ENCODE measurements at places on chromosomes 3 and 15.

GRCh38 chr15:62734706-62735105, 307.8 kb upstream of the TPM1 start:
- no peak overlapping the region for H3K4me3 ChIP-seq
- H3K27ac ChIP-seq = no peak overlapping the region
- H3K36me3 ChIP-seq = no peaks in the 10 kb centered on the region
- no peaks in the 10 kb centered on the region for H3K27me3 ChIP-seq

- no peak for DNase-seq
- H3K36me3 ChIP-seq = peaks cover 12% of the 10 kb centered on the region
- no peak overlapping the region for H3K27ac ChIP-seq
- no peaks in the 10 kb centered on the region for H3K27me3 ChIP-seq
- H3K4me1 ChIP-seq = no peaks in the 10 kb centered on the region
- no peak overlapping the region for H3K4me3 ChIP-seq
Measured at GRCh38 chr15:90481023-90481422, 48.7 kb upstream of the CRTC3 start.

DNA sequence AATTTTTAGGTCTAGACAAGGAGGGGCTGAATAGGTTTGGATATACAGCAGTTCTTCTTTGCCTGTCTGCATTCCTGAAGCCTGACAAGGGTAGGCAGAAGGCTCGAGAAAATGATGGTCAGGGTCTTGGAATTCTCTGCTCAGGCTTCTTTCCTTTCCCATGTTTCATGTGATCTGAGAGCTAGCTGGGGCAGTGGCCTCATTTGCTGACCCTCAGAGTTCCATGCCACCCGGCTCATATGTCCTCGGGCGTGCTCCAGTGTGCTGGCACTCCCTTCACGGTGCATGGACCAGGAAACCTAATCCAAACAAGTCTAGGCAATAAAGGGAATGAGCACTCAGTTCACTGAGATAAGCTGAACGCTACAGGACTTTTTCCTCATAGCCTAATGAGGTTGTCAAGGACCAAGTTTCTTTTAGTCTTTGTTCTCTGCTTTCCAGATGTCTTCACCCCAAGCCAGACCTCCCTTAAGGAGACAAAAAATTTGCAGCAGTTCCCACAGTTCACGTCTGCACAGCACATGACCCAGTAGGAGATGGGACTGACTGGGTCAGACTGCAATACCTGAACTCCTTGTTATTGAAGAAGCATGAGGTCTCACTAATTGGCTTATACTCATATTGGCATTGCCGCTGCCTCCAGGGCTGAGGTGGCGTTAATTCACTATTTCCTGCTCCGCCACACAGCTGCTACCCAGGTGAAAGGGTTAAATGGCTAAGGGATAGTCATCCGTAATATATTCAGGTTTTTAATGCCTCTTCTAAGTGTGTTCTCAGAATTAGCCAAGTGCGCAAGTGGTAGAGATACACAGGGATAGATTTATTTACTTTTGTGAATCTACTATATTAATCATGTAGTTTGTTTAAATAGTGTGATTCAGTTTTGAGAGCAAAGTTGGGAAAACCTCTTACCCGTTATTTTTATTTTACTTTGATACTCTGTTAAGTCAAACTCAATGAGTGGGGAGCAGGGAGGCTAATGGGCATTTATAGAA, 15.3 kb upstream of the RTP4 start:
- H3K4me1 ChIP-seq = no peaks in the 10 kb centered on the region
- no peak overlapping the region for H3K4me3 ChIP-seq
- H3K27me3 ChIP-seq = no peaks in the 10 kb centered on the region
- no peak for DNase-seq
- H3K27ac ChIP-seq = no peak overlapping the region

DNA sequence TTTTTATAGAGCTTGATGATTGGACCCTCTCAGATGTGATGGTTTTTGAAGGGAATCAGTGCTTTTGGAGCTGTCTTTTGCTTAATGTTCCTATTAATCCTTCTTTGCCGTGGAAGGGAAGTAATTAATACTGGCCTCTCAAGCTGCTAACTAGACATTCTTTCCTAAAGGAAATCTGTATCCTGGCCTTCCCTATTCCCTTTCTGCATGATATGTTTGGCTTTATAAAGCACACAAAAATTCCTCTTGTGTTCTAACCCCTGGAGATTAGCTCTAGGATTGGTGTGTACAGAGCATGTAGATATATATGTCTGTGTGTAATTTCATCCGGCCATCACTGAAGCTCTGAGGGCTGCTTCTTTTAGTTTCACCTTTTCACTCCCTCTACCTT, 6.9 kb downstream of the ATXN7 start:
- no peak overlapping the region for H3K4me3 ChIP-seq
- H3K27me3 ChIP-seq = no peaks in the 10 kb centered on the region
- H3K4me1 ChIP-seq = 0 out of 2 replicates have a peak, but pooled peaks cover 2% of the 10 kb centered on the region
- no peak overlapping the region for H3K27ac ChIP-seq
- no peaks in the 10 kb centered on the region for H3K36me3 ChIP-seq

DNA sequence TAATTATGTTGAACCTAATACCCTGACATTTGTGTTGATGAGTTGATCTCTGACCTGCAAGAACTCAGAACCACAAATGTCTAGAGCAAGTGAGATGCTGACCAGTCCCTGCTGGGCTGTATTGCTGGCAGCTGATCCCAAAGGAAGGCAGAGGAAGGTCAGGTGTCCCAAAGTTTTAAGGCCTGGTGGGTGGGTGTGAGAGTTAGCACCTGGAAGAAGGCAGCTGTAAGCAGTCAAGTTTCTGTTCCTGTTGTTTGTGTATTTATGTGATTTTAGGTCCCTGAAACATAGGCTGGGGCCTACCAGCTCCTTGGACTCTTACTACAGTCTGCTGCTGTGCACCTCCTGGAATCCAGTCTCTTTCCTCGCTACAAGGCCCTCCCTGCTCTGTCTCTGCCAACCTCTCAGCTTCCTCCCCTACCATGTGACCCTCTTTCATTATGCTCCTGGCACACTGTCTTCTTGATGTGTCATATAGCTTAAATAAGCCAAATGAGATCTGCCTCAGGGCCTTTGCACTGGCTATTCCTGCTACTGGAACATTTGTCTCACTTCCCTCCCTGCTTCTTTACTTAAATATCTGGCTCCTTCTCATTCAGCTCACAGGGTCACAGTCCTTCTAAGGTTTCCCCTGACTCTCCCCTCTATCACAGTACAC, 31.0 kb upstream of the ATOSA start:
- no peak overlapping the region for H3K4me3 ChIP-seq
- peak; percentile 59 for DNase-seq
- H3K27me3 ChIP-seq = no peaks in the 10 kb centered on the region

- DNase-seq = no peak
- H3K27me3 ChIP-seq = no peaks in the 10 kb centered on the region
- no peaks in the 10 kb centered on the region for H3K4me1 ChIP-seq
- no peaks in the 10 kb centered on the region for H3K36me3 ChIP-seq
Measured at GRCh38 chr3:106617276-106617675, 748.5 kb upstream of the CBLB start.

Data from MM.1S (cell line).